ENCODE measurements at places on chromosomes 7 and 10. TPM values are rescaled to one million over a fixed set of nuclear protein-coding genes. Genes with fewer than 3 reads are reported as not detected.
A peak's percentile ranks its signal among the peaks of the same experiment; 100 is the strongest.

The ZNF783 gene
- total RNA-seq = 23.3 TPM

The UNCX gene
- total RNA-seq = not detected

The HTR7 gene
- 0.13 TPM for total RNA-seq

The ARMH3 gene
- total RNA-seq = 26.7 TPM

The NRBF2 gene
- total RNA-seq = 28.0 TPM

The MBL2 gene
- total RNA-seq = not detected

The SLC29A4 gene
- 0.32 TPM for total RNA-seq

The AGAP9 gene
- total RNA-seq = 20.4 TPM

GRCh38 chr10:43763846-43764245 lies 115.2 kb upstream of the ZNF32 start:
- no peak for DNase-seq

DNA sequence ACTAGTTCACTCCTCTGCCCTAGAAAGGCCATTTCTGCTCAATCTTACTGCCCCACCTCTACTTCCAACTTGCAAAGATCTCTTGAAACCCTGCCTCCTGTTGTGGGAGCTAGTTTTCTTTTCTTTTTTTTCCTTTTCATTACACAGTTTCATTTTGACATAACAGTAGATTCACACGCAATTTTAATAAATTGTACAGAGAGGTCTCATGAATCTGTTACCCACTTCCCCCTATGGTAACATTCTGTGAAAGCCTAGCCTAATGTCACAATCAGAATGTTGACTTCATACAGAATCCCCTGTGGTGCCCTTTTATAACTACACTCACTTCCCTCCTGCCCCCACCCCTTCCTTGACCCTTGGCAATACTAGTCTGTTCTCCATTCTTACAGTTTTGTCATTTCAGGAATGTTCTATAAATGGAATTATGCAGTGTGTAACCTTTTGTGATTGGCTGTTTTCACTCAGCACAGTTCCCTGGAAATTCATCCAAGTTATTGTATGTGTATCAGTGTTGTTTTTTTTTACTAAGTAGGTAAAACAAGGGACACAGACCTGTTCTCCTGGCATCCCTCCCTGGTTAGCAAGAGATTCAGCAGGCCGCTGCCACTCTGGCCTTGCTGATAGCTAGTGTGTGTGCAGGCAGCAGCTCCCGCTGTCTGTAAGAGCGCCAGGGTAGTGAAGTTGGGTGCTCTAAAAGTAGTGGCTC lies 21.5 kb downstream of the CHST3 start:
- DNase-seq = no peak

GRCh38 chr7:92268921-92269320 lies 23.1 kb downstream of the ANKIB1 start:
- no peak for DNase-seq

DNA sequence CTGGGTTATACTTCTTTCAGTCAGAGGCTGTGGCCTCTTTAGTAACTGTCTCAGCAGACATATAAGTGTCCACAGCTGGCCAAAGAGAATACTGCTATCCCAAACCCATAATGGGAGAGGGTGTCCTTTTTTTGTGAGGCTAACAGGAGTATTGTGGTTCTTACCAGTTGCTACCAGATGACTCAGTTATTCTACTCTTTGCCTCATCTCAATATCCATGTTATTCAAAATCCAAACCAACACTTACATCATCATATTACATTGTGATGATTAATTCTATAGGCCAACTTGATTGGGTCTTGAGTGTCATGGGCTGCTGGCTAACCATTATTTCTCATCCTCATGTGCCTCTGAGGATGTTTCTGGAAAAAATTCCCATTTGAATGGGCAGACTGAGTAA lies 120.9 kb downstream of the TMEM168 start:
- no peak for DNase-seq

DNA sequence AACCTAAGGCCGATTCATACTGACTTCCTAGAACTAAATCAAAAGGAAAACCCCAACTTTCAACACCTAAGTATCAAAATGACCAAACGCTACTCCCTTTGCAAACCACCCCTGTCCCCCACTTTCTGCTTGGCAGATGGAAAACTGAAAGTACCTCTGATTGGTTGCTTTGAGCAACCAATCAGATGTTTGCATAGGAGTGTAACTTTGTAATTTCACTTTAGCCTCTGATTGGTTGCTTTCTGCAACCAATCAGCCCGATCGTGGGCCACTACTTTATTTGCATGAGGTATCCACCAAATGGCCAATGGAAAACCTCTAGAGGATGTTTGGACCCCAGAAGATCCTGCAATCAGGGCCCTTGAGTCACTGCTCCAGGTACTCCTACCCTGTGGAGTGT lies 12.3 kb upstream of the SNX10 start:
- DNase-seq = no peak

- peak; percentile 86 for DNase-seq
Observed at GRCh38 chr10:14009371-14010100, 321.2 kb downstream of the FRMD4A start.

- no peak for DNase-seq
Observed at GRCh38 chr7:133904776-133905175, 222.4 kb upstream of the LRGUK start.

DNA sequence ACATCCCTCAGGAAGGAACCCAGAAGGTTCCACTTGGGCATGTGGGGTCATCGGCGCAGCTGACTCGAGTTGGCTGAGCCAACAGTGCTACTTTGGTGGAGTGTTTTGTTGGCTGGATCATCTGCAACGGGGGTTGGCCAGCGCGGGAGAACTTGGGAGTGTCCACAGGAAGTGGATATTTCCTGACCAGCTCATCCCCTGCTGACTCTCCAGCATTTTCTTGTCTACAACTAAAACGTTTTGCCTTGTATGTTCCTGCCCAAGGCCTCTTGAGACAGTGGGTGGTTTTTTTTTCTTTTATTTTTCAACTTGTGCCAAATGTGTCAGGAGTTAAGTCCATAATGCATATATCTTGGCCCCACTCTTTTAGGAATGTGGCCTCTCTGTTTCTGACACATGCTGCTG lies 208.6 kb downstream of the ZNF365 start:
- DNase-seq = no peak

DNA sequence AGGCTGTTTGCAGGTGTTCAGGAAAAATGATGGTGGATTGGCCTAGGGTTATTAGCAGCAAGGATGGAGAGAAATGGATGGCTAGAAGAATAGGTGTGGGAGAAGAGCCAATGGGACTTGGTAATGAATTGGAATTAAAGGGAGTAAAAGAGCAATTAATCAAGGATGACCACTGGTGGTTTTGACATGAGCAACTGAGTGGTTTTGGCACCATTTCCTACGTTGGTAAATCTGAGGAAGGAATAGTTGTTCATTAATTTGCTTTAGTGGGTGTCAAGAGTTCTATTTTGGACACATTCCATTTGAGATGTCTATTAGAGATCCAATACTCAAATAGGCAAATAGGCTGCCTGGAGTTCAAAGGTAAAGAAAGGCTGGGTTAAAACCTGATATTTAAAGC lies 38.2 kb upstream of the NRBF2 start:
- no peak for DNase-seq

DNA sequence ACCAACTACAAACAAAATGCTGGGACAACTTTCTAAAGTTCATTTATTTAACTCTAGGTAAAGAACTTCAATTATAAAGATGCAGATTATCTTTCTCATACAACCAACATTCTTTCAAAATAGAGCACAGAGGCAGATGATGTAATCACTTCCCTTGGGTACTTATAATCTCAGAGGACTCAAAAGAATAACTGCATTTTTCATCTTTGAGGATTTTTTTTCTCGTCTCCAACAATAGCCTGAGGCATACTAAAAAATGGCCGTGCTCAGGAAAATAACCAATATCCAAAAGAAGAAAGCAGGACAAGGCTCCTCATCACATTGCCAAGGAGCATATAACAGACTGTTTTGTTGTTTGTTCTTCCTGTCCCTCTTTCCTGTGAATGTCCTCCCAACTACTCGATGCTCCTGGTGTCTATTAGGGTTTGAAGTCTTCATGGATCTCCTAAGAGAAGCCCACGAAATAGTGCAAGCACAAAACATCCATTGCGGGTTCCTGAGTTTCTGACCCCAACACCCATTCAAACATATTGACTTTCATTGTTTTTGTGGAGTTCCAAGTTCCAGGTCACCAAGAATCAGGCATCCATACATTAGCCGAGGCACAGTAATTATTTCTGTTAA lies 182.9 kb downstream of the SORCS1 start:
- DNase-seq = no peak

DNA sequence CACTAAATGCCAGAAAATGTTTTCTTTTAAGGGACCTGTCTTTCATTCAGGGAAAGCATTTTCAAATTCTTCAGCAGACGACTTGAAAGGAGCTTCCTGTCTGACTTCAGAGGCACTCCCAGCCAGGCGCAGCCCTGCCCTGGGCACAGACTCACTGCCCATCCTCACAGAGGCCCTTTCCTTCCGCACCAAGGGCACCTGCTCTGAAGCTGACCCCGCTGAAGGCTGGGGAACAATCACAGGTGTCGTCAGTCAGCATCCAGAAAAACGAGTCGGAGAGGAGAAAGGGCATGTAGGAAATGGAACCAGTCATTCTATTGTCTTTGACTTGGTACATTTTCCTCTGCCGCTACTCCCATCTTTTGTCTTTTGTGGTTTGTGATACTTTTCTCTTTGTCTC lies 125.3 kb upstream of the PARD3 start:
- no peak for DNase-seq

GRCh38 chr7:16667355-16667754 lies 21.4 kb downstream of the BZW2 start:
- no peak for DNase-seq

DNA sequence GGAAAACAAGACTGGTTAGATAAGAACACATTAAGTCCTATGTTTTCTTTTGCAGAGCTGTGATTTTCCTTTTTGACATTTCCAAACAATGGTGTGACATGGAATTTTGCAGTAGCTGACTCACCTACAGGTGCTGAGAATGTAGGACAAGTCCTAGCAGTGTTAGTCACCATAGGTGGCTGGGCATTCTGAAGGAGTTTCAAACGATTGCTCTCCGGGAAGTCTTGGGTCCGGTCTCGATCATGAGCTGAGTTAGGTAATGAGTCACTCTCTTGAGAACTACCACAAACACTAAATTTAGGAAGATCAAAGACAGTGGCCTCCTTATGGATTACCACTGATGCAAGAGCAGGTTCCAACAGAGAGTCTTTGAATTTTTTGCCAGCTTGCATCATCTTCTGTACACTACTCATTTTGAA lies 3.6 kb downstream of the FIGNL1 start:
- no peak for DNase-seq

DNA sequence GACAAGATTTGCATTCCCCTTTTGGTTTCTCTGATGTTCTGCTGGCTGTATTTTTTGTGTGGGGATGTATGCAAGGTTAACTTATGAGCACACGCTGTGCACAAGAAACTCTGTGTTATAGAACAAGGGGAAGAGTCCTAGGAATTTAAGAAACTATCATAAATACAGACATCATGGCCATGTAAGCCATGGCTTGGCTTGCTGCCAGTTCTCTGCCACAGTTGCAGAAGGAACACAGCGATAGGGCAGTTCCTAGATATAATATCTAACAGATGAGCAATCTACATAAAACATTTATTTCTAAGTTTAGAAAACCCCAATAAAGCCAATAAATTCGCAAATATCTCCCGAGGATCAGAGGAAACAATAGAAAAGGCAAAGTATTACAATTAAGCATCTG lies 153.3 kb downstream of the LRRTM3 start:
- no peak for DNase-seq

DNA sequence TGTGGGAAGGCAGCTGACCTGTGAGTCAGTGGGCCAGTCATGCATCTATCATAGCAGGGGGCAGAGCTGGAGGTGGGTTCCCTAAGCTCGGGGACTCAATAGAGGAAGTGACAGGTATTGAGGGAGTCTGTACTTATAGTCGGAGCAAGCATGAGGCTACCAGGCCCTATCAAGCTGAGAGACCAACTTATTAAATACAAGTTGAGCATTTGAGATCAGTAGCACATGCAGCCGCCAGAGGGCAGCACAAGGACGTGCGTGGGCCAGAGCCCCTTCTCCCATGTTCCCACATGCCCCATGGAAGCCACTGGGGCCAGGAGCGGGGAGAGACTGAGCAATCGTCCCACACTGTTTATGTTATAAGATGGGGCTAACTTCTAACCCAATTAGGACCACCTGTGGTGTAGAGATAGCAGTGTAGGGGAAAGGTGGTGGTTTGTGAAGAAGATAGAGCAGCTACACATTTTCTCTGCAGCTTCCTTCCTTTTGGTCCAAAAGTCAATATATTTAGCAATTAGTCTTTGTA lies 13.0 kb upstream of the STK31 start:
- DNase-seq = peak; percentile 37

GRCh38 chr10:123781956-123782500 lies 109.6 kb downstream of the CPXM2 start:
- no peak for DNase-seq

- no peak for DNase-seq
Observed at GRCh38 chr7:70008466-70008865, 410.2 kb downstream of the AUTS2 start.

DNA sequence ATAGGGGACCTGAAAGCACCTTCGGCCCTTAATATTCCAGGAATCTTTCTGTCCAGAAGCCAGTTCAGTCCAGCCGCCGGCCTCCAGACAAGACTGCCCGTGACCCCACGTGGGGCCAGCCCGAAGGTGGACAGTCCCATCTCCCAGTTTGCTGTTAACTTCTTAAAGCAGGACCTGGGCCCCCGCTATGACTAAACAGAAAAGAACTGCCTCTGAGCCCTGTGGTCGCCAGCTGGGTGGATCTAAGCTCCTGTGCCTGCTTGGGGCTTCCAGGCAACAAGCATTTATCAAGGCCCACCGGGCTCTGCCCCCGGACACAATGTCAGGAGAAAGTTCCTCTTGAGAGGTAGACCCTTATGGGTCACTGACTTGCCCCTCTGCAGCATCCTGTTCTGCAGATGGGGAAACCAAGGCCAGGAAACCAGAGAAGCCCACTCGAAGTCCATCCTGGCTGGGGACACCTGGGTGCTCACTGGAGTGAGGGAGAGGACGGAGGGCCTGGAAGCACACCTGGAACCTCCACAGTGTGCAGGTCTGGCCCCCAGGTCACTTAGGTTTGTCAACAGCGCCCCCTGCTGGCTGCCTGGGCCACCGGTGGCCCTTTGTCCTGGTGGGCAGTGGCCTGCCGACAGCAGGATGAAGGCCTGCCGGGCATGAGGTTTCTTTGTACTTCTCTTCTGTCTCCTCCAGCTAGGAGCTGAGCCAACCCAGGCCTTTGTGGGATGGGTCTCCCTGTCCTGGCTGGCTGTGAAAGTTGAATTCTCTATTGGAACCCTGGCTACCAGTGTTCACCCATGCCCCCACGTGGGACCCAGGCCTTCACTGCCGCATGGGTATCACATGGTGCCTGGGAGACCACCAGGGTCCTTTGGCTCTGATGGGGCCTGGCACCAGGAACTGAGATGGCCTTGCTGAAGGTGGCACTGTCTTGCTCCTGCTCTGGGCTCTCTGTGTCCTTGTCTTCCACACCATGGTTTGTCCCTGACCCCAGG lies 128.0 kb downstream of the ZMIZ1 start:
- DNase-seq = peak; percentile 59

- DNase-seq = no peak
Observed at GRCh38 chr10:29252811-29253689, 35.8 kb upstream of the LYZL1 start.

- DNase-seq = no peak
Observed at GRCh38 chr10:128687408-128687807, 561.2 kb upstream of the MKI67 start.
